ENCODE measurements at places on chromosomes 5 and 9. TPM values are rescaled to one million over a fixed set of nuclear protein-coding genes. Genes with fewer than 3 reads are reported as not detected.
A peak's percentile ranks its signal among the peaks of the same experiment; 100 is the strongest.

The MORN5 gene
- total RNA-seq: not detected

The SLC6A3 gene
- total RNA-seq: not detected

The RNF224 gene
- not detected for total RNA-seq

The MARVELD2 gene
- total RNA-seq: 2.1 TPM

The IFNE gene
- total RNA-seq: not detected

The WNT8A gene
- total RNA-seq: not detected

The PPP3R2 gene
- not detected for total RNA-seq

The C5orf52 gene
- total RNA-seq: not detected

The SEMA5A gene
- 41.4 TPM for total RNA-seq

The CXCL14 gene
- total RNA-seq: 0.62 TPM

The VCP gene
- total RNA-seq: 272 TPM

The SARDH gene
- total RNA-seq: 0.78 TPM

DNA sequence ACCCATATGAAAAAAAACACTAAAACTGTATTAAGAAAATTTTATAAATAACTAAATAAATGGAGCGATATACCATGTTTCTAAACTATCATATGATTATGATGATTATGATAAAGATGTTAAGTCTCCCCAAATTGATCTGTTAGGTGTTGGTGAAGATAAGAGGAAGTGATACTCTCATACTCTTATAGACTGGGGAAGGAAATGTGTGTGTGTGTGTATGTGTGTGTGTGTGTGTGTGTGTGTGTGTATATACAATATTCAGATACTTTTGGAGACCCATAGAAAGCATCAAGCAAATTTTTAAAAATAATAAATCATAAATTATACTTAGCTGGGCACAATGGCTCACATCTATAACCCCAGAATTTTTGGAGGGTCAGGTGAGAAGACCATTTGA is 62.9 kb downstream of the TMEM232 start:
- H3K36me3 ChIP-seq: no peaks in the 10 kb centered on the region
- H3K27ac ChIP-seq: no peak overlapping the region
- H3K4me3 ChIP-seq: no peak overlapping the region

DNA sequence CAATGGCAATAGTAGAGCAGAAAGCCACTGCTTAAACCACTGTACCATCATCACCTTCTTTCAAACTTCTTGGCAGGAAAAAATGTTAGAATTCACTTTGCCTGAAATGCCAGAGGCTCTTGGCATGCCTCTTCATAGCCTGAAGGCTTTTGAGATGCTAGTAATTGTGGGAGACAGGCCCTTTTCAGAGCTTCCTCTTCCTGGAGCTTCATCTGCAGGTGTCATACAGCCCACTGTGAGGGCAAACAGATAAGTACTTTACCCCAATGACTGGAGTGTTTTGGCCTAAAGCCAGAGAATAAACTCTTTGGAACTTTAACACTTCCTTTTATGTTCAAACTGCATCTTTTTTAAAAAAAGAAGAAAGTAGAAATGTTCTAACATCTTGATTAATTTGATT is 81.3 kb upstream of the TMEM171 start:
- no peak overlapping the region for H3K27ac ChIP-seq
- no peak for DNase-seq
- no peaks in the 10 kb centered on the region for H3K36me3 ChIP-seq
- no peaks in the 10 kb centered on the region for H3K27me3 ChIP-seq

GRCh38 chr5:143435210-143435657 is 31.7 kb upstream of the NR3C1 start:
- no peaks in the 10 kb centered on the region for H3K27me3 ChIP-seq
- peak overlapping the region; percentile 25 for H3K4me3 ChIP-seq
- H3K36me3 ChIP-seq: no peaks in the 10 kb centered on the region
- DNase-seq: peak; percentile 22
- H3K27ac ChIP-seq: peak overlapping the region; percentile 22

- peaks cover 30% of the 10 kb centered on the region for H3K27me3 ChIP-seq
- H3K4me3 ChIP-seq: no peak overlapping the region
- no peak overlapping the region for H3K27ac ChIP-seq
- no peak for DNase-seq
- no peaks in the 10 kb centered on the region for H3K4me1 ChIP-seq
Observed at GRCh38 chr5:35924122-35924949, 14.1 kb downstream of the CAPSL start.

GRCh38 chr9:63817622-63818518 is 1467.1 kb downstream of the FOXD4L5 start:
- no peak overlapping the region for H3K4me3 ChIP-seq
- H3K4me1 ChIP-seq: no peaks in the 10 kb centered on the region
- H3K27me3 ChIP-seq: peaks cover 29% of the 10 kb centered on the region
- no peak overlapping the region for H3K27ac ChIP-seq

DNA sequence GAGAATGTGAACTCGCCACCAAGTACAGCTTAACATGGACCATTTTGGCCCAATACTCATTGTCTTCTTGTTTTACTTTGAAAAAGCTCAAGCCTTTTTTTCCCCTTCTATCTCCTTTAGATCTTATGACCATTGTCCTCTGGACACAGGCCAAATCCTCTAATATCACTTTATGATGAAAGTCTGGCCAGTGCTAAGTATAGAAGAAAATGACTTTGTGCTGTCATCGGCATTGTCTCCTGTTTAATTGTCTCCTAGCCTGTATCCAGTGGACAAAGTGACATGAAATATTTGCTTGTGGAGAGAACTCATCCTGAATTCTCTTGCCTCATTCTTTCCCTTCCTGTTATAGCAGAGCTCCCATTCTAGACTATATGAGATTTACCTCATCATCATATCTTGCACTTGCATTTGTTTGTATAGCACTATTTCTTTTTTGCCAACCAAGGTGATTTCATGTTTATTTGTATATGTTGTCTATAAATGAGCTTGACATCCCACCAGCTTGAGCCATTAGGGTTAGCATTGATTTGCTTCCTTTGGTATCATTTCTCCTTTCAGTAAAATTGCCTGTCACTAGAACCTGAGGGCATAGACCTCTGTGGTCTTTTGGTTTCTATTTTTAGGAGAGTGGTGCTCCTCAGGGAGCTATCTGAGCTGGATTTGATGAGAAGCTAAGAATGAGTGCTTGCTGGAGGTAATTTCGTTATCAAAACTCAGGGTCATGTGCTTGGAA is 18.8 kb upstream of the TNFAIP8 start:
- H3K27ac ChIP-seq: no peak overlapping the region
- H3K27me3 ChIP-seq: no peaks in the 10 kb centered on the region
- peaks cover 8% of the 10 kb centered on the region for H3K4me1 ChIP-seq
- DNase-seq: no peak
- H3K36me3 ChIP-seq: no peaks in the 10 kb centered on the region
- H3K4me3 ChIP-seq: no peak overlapping the region

GRCh38 chr9:4292781-4293180 is 7.1 kb downstream of the GLIS3 start:
- no peak for DNase-seq
- no peak overlapping the region for H3K4me3 ChIP-seq
- H3K27me3 ChIP-seq: no peaks in the 10 kb centered on the region
- no peak overlapping the region for H3K27ac ChIP-seq

DNA sequence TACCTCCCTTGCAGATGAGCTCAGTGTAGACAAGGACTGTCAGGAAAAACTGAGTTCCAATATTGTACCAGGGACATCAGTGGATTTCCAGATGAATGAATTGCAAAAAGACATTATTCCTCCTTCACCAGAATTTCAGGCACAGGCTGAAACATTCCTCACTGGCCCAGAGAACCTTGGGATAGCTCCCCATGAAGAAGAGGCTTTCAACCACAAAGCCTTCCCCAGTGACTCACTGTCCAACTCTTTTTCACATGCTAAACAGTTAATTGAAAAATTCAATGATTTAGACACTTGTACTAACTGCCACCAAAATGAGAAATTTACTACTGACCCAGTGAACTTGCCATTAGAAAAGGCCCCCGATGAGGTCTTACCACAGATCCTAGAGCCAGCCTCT is 144.5 kb downstream of the UNC13B start:
- no peak overlapping the region for H3K4me3 ChIP-seq
- H3K27ac ChIP-seq: no peak overlapping the region
- H3K36me3 ChIP-seq: peaks cover 5% of the 10 kb centered on the region
- peaks cover 2% of the 10 kb centered on the region for H3K4me1 ChIP-seq

- peaks cover 11% of the 10 kb centered on the region for H3K4me1 ChIP-seq
- H3K27ac ChIP-seq: no peak overlapping the region
- H3K4me3 ChIP-seq: no peak overlapping the region
- H3K36me3 ChIP-seq: no peaks in the 10 kb centered on the region
- H3K27me3 ChIP-seq: peaks cover 4% of the 10 kb centered on the region
- no peak for DNase-seq
Observed at GRCh38 chr9:16708656-16709435, 161.6 kb downstream of the BNC2 start.

- H3K36me3 ChIP-seq: no peaks in the 10 kb centered on the region
- no peaks in the 10 kb centered on the region for H3K27me3 ChIP-seq
- H3K4me1 ChIP-seq: no peaks in the 10 kb centered on the region
- no peak overlapping the region for H3K4me3 ChIP-seq
- no peak overlapping the region for H3K27ac ChIP-seq
Observed at GRCh38 chr5:85357309-85357708, 972.6 kb upstream of the EDIL3 start.

- H3K27me3 ChIP-seq: no peaks in the 10 kb centered on the region
- H3K4me1 ChIP-seq: no peaks in the 10 kb centered on the region
- no peaks in the 10 kb centered on the region for H3K36me3 ChIP-seq
- no peak for DNase-seq
- H3K4me3 ChIP-seq: no peak overlapping the region
Observed at GRCh38 chr9:114829574-114830440, 24.0 kb upstream of the TNFSF15 start.

GRCh38 chr5:8826508-8826907 is 719.4 kb downstream of the SEMA5A start:
- H3K4me3 ChIP-seq: no peak overlapping the region
- H3K36me3 ChIP-seq: no peaks in the 10 kb centered on the region
- no peak for DNase-seq
- no peaks in the 10 kb centered on the region for H3K27me3 ChIP-seq
- peaks cover 14% of the 10 kb centered on the region for H3K4me1 ChIP-seq

GRCh38 chr9:33318781-33319180 is 28.5 kb downstream of the NFX1 start:
- H3K27ac ChIP-seq: peak overlapping the region; percentile 68
- peaks cover 5% of the 10 kb centered on the region for H3K4me1 ChIP-seq
- H3K27me3 ChIP-seq: no peaks in the 10 kb centered on the region
- H3K4me3 ChIP-seq: no peak overlapping the region

DNA sequence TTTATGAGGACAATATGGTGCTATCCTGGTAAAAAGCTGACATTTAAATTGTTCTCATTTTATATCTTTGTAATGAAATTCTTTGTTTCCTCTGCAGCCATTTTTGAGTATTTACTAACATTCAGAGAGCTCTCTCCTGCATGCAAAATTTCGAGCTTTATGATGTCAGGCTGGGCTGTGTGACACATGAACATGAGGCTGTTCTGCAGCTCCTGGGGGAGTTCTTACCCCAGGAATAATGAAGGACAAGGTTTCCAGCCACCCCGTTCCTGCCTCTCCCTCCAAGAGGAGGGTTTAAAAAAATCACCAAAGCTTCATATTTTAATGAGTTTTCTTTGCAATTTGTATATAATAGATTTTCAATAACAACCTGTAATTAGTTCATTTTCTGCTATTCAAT is 252.4 kb downstream of the HSPA4 start:
- no peaks in the 10 kb centered on the region for H3K4me1 ChIP-seq
- no peak for DNase-seq
- peaks cover 12% of the 10 kb centered on the region for H3K27me3 ChIP-seq
- H3K4me3 ChIP-seq: no peak overlapping the region
- H3K27ac ChIP-seq: no peak overlapping the region

DNA sequence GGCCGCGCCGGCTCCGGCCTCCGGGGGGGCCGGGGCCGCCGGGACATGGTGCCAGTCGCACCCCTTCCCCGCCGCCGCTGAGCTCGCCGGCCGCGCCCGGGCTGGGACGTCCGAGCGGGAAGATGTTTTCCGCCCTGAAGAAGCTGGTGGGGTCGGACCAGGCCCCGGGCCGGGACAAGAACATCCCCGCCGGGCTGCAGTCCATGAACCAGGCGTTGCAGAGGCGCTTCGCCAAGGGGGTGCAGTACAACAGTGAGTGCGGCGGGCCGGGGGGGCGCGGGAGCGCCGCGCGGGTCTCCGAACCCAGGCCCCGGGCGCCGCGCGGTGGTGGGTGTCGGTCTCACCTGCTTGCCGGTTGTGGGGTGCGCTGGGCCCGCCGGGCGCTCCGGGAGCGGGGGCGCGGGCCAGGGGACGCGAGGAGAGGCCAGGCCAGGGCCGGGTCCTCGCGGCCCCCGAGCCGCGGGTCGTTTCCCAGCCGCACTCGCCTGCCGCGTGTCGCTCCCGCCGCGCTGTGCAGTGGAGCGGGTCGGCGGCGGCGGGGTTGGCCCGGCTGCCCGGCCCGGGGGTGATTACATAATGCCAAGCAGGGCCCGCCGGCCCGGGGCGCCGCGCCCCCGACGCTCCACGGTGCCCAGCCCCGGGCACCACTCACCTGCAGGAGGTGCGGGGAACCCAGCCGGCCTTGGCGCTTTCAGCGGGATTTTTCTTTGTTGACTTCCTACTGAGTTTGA is 492 bp downstream of the RABL6 start:
- no peak for DNase-seq
- H3K4me1 ChIP-seq: peaks cover 33% of the 10 kb centered on the region
- H3K27ac ChIP-seq: peak overlapping the region; percentile 42
- H3K4me3 ChIP-seq: peak overlapping the region; percentile 96

GRCh38 chr9:100084734-100085133 is 14.1 kb downstream of the ERP44 start:
- H3K27me3 ChIP-seq: no peaks in the 10 kb centered on the region
- H3K27ac ChIP-seq: no peak overlapping the region
- H3K4me1 ChIP-seq: peaks cover 32% of the 10 kb centered on the region
- H3K36me3 ChIP-seq: no peaks in the 10 kb centered on the region
- no peak overlapping the region for H3K4me3 ChIP-seq
- DNase-seq: no peak

DNA sequence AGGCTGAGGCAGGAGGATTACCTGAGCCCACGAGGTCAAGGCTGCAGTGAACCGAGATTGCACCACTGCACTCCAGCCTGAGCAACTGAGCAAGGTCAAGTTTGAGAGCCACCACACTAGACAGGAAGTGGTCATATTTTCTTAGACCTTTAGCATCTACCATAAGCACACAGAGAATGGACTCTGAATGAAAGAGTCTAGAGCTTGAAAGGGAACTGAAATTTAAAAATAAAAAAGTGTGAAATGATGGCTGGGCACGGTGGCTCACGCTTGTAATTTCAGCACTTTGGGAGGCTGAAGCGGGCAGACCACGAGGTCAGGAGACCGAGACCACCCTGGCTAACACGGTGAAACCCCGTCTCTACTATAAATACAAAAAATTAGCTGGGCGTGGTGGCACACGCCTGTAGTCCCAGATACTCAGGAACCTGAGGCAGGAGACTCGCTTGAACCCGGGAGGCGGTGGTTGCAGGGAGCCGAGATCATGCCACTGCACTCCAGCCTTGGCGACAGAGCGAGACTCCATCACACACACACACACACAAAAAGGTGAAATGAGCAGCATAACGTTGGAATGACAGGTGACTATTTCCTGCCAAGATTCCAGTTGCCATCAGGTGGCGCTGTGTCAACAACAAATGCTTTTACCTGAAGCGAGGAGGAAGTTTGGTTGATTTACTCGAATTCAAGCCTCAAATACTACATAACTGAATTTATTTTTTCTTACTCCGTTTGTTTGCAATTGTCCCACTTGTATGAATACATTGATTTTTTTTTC is 21.3 kb upstream of the AK3 start:
- H3K4me1 ChIP-seq: peaks cover 12% of the 10 kb centered on the region
- H3K27ac ChIP-seq: no peak overlapping the region
- no peaks in the 10 kb centered on the region for H3K36me3 ChIP-seq
- DNase-seq: peak; percentile 51
- H3K27me3 ChIP-seq: no peaks in the 10 kb centered on the region
- H3K4me3 ChIP-seq: peak overlapping the region; percentile 34

GRCh38 chr5:10233505-10233904 is 16.2 kb downstream of the ATPSCKMT start:
- DNase-seq: no peak
- no peak overlapping the region for H3K4me3 ChIP-seq
- peaks cover 7% of the 10 kb centered on the region for H3K36me3 ChIP-seq
- no peak overlapping the region for H3K27ac ChIP-seq
- no peaks in the 10 kb centered on the region for H3K27me3 ChIP-seq
- H3K4me1 ChIP-seq: peaks cover 3% of the 10 kb centered on the region
